HCT116 (cell line): ENCODE measurements at places on chromosomes 5 and 9. TPM values are rescaled to one million over a fixed set of nuclear protein-coding genes. Genes with fewer than 3 reads are reported as not detected.

DNA sequence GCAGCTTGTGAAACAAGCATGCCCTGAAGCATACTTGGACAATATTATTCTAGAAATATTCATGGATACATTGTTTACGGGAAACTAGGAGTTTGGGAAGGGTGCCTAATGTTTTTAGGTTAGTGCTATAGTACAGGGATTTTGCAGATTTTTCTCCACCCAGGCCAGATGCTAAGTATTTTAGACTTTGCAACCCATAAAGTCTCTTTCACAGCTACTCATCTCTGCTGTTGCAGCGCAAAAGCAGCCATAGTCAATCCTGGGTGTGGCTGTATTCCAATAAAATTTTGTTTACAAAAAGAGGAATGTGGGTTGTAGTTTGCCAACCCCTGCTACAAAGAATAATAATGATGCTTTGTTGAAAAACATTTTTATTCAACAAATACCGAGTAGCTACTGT is 106.2 kb downstream of the CEMIP2 start:
- no peak for DNase-seq

GRCh38 chr5:112779531-112779930 is 41.8 kb downstream of the APC start:
- no peak for DNase-seq

DNA sequence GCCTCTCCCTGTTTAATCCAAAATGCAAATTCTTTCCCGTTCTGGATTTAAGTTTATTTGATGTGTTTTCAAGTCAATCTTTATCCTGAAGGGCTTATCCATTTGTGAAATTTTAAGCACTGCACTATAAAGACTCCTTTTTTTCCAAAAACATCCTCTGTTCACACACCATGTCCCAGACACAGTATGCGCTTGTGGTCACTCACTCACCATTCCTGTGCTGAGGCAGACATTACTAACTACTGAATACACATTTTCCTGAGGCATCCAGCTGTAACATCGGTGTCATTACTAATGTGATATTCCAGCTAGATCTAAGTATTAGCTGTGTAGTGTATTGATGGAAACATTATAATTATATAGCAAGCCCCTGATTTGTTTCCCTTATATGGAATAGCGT is 298.4 kb downstream of the KCTD16 start:
- no peak for DNase-seq

- no peak for DNase-seq
Measured at GRCh38 chr9:90956026-90956810, 154.6 kb downstream of the SYK start.

- no peak for DNase-seq
Measured at GRCh38 chr5:120382833-120383232, 81.3 kb upstream of the PRR16 start.

GRCh38 chr9:37283730-37284325 is 138.7 kb upstream of the GRHPR start:
- no peak for DNase-seq

- DNase-seq: no peak
Measured at GRCh38 chr9:112789891-112790774, 39.6 kb downstream of the SNX30 start.

DNA sequence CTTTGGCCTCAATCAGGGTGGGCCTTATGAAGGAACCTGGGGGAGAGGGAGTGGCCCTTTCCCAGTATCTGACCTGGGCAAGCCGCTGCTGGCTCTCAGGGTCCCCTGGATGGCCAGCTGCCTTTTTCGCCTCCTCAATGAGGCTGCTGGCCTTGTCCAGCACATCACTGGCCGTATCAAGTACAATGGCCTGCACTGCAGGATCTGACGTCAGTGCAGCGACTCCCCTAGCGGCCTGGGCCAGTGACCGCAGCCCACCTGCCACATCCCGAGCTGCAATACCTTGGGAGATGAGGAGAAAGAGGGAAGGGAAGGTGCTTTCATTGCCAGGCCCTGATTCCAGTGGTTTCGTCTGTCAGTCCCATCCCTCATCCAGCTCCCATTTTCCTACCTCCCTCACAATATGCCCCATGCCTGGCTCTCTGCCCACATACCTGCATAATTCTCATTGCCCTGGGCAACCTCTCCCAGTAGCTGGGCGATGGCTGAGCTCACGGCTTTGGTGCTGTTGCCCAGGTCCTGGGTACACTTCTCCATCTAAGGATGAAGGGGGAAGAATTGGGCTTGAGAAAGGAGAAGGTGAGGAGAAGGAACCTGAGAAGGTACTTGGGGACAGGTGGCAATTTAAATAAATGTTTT is 19.1 kb downstream of the TLN1 start:
- no peak for DNase-seq

DNA sequence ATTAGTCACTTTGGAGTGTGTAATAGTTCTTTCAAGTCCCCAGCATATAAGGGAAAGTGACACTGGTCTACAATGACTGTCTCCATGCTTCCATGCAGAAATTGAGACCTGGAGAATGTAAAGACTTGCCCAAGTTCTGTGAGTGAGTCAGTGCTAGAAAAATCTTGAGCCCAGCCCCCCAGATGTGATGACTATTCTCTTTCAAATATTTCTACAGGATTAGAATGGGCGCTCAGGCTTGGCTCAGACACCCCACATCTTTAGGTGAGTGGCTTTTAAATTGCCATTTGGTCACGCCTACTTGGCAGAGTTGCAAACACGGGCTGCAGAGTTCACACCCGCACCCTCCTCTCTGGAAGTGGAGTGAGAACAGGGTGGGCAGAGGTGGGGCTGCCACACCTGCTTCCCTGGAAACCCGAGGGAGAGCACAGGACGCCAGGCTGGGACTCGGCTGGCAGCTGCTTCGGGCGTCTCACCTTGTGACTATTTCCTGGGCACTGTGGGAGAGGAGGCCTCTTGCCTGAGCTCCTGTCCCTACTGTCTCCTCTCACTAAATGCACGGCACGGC is 37.6 kb downstream of the ROPN1L start:
- DNase-seq: no peak

DNA sequence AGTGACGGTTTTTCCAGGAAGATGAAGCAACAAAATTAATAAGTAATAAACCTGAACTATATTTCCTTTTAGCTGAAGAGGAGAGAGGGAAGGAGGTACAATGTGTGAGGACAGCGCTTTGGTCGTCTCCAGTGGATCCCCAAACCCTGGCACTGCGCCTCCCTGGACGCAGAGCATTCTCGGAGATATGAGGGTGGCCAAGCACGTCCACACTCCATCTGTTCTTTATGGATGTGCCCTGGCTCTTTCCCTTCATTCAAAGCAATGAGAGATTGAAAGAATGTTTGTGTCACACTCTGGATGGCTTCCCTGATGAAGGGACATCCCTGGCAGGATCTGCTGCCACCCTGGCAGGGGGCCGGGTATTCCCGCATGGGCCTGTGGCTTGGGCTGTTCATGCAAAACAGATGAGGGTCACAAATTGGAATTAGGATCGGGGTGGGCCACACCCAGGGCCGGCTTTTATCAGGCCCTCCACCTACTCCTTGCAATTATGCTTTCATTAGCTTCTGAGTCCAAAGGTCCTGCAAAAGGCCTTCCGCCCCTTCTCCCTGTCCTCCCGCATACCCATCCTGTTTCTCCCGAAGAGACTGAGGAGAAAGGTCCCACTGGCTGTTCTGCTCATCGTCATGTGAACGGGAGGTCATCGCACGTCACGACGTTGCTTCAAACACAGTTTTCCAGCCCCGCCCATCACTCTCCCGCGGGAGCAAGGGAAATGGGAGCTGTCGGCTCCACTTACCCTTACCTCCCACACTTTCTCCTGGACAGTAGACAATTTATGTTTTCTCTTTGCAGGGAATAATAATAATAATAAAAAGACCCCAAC is 286.1 kb upstream of the IRX4 start:
- DNase-seq: no peak

GRCh38 chr5:175444060-175444904 is at the start of gene DRD1:
TSS of gene DRD1 (minus strand) at chr5:175444182. CDS start at chr5:175443099, 1,083 bp downstream.
- no peak for DNase-seq

Gene PDZD2
- total RNA-seq: 0.37 TPM

Gene MAMDC2
- 1.2 TPM for total RNA-seq

Gene ADCY2
- 0.15 TPM for total RNA-seq

Gene SLC36A3
- not detected for total RNA-seq

Gene RABEPK
- 48.3 TPM for total RNA-seq

Gene PCDHA4
- not detected for total RNA-seq

Gene PDE8B
- 0.17 TPM for total RNA-seq

Gene KLF4
- 92.8 TPM for total RNA-seq

Gene PCDHAC2
- 3.2 TPM for total RNA-seq

Gene ARID3C
- total RNA-seq: 0.42 TPM
